ENCODE measurements at places on chromosomes 13 and 19.
A peak's percentile ranks its signal among the peaks of the same experiment; 100 is the strongest.

DNA sequence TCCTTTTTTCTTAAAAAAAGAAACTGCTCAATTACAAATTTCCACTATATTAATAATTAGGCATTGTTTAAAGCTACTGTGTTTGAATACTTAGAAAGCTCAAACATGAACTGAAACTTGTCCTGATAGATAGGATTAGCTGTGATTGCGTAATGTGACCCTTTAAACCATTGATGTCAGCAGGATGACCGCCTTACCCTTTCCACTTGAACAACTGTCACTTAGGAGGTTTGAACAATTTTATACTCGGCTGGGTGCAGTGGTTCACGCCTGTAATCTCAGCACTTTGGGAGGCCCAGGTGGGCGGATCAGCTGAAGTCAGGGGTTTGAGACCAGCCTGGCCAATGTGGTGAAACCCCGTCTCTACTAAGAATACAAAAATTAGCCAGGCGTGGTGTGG lies 2.9 kb downstream of the LAMP1 start:
- no peak for DNase-seq

DNA sequence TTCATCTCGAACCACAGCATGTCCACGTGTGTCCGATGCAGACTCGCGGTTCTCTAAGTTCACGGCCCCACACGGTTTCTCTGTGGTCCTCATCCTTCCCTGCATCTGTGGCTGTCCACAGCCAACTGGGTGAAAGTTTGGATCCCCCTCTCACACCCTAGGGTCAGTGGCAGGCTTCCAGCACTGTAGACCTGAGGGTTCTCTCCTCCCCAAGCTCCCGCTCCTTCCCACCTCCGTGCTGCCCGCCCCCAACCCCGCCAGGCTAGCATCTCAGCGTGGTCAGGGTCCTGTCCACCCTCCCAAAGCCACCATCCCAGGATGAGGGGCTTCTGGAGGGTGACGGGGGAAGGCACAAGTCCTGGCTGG lies 3.0 kb downstream of the ANGPTL4 start:
- no peak for DNase-seq

DNA sequence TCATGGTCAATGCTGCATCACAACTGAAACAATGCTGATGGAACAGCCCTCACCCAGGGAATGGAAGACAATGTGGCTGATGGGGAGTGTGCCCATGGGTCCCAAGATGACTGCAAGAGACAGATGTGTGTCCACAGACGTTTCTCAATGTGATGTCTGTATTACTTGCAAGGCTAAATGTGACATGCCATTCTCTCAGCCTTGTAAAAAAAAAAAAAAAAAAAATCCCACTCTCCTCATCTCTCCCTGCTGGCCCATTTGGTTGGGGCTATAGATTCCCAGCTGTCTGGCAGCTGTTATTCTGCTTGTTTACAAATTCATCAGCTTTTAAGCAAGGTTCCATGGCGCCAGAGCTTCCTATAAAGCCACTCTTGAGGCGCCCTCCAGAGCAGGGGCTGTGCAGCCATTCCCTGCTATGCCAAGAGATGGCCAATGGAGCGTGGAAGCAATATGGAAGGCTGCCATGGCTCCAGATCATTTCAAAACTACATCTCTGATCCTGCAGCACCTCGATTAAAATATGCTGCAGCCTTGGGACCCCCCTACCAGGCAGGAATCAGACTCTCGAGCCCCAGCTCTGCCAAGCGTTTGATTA lies 294.8 kb downstream of the FOXO1 start:
- DNase-seq = no peak

DNA sequence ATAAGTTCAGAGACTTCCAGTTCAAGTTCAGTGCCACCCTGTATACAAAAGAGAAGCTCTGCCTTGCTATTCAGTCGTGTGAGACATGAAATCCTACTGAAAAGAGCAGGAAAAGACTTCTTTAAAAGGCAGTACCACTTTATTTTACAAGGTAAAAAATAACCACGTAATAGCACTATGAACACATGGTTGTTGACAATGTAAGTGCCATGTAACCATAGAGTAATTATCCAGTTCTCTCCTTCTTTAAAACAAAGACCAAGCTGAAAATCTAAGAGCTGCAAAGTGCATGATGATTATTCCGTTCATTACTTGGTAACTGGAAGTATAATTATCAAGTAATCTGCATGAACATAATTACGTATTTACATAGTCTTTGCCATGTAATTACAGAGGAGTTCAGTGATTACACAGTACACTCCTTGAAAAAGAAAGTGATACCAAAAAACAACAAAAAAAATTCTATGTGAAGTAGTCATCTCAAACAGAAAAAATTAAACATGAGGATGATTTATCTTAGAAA lies 288.7 kb downstream of the EFNB2 start:
- no peak for DNase-seq

DNA sequence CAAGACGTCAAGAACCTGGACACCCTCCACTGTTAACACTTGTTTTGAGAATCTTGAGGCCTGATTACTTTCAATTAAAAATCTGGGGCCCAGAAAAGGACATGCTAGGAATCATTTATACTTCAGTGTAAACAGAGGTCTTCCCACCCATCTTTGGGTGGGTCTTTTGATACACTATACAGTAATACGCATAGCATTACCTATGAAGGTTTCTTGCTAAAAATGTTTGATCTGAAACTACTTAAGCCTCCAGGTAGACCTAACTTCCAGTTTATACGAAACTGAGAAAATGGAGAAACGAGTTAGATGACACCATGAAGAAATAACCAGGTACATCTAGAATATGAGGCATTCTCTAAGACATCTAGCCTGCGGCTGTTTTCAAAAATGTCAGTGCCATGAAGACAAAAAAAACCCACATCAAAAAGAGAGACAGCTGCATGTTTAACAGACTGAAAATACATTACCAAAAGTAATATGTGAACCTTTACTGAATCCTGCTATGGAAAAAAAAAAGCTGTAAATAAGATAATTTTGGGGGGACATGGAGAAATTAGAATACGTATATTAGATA lies 36.6 kb downstream of the TGDS start:
- DNase-seq = no peak

GRCh38 chr13:77898097-77898496 lies 20.5 kb downstream of the EDNRB start:
- no peak for DNase-seq

GRCh38 chr19:1251330-1252220 lies 3.2 kb downstream of the MIDN start:
- peak; percentile 46 for DNase-seq

- DNase-seq = peak; percentile 11
These were observed 47.2 kb downstream of the ZAR1L start for GRCh38 chr13:32267836-32268439.

DNA sequence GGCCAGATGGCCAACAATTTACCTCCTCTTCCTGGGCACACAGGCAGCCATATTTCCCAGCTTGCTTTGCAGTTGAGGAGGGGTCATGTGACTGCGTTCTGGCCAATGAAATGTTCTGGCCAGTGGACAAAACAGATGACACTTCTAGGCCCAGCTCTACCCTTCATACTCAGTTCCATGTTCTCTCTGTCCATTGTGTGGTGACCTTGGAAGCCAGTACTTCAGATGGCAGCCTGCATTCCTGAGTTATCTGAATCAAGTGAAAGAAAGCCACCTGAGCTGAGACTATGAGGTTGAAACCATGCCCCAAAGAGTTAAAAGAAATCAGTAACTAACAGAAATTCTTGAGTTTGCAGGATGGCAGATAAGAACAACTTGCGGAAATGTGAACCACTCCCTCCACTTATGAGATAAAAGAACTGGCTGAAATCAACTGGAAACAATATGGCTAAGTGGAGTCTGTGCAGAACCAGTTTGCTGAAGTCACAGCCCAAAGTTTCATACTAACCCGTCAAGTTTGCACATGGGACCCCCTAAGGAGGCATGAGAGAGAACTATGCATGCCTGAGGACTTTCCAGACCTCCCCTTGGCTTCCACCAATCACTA lies 8.1 kb downstream of the FAM187B start:
- no peak for DNase-seq

- no peak for DNase-seq
These were observed 53.4 kb downstream of the FLT3 start for GRCh38 chr13:28046981-28047380.

DNA sequence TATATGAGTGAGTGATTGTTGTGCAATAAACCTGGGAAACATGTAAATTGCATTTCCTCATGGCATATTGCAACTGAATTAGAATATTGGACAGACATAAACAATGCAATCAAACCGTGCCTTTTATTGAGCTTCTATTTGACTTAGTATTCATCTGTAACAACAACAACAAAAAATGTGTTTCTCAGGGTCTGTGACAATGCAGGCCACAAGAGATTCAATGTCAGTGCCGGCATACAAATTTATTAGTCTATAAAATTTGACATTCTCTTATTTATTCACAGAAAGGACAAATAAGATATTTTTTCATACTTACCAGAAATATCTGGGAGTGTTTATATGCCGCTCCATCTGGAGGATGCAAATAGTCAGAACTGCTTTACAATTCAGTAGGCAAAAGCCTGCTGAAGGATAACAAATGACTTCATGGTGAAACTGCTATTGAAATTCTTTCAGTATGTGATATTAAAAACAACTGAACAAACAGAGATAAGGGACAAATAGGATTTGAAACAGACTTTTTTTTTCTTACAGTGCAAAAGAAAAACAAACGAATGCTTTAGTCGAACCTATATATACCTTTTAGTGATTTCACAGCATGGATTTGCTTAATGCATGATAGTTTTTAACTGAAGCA lies 77.2 kb downstream of the DACH1 start:
- DNase-seq = no peak
